Cardiac ventricle fibroblast (primary cell): ENCODE measurements at places on chromosomes 1 and 21. TPM values are rescaled to one million over a fixed set of nuclear protein-coding genes. Genes with fewer than 3 reads are reported as not detected.

IGSF9 gene
- total RNA-seq: not detected in 2 replicates

CA14 gene
- total RNA-seq: not detected in 2 replicates

RAB42 gene
- total RNA-seq: 3.2 and 6.8 TPM in 2 replicates

SMAP2 gene
- 12.6 and 14.1 TPM in 2 replicates for total RNA-seq

C4BPB gene
- not detected in 2 replicates for total RNA-seq
